Glutamatergic neuron (in vitro differentiated cells): ENCODE measurements at places on chromosomes 12 and 14. TPM values are rescaled to one million over a fixed set of nuclear protein-coding genes. Genes with fewer than 3 reads are reported as not detected.

Gene SDR9C7
- total RNA-seq: 0.39 TPM

Gene TAS2R13
- total RNA-seq: 2.0 TPM

Gene BTBD6
- total RNA-seq: 36.3 TPM

Gene KRT2
- not detected for total RNA-seq

Gene TMEM119
- 0.15 TPM for total RNA-seq

Gene SERPINA3
- total RNA-seq: not detected

Gene CAPZA3
- total RNA-seq: not detected

Gene CFAP251
- total RNA-seq: 2.8 TPM

Gene HAL
- total RNA-seq: not detected

Gene DLGAP5
- total RNA-seq: 8.2 TPM

Gene DEPDC4
- total RNA-seq: 2.0 TPM

Gene LYZ
- total RNA-seq: 0.37 TPM

Gene PRDM4
- total RNA-seq: 30.1 TPM

DNA sequence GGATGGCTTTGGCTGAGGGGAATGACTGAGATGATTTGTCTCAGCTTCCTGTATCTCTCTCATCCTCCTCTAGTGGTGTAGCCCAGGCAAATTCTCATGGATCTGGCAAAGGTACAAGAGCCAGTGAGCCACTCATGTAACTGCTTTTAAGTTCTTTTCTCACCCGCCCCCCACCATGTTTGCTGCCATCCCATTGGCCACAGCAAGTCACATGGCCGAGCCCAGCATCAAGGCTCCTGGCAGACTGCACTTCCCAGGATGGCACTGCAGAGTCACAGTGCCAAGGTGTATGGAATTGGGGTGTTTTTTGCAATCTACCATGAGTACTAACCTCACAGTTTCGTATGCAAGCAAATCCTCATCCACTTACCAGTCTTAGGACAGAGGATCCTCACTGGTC is 50.9 kb downstream of the CHST11 start:
- no peak for DNase-seq

- DNase-seq: no peak
These were observed 186.5 kb downstream of the CHST11 start for GRCh38 chr12:104643093-104643818.

GRCh38 chr14:33057585-33057984 is 118.9 kb downstream of the NPAS3 start:
- DNase-seq: no peak

DNA sequence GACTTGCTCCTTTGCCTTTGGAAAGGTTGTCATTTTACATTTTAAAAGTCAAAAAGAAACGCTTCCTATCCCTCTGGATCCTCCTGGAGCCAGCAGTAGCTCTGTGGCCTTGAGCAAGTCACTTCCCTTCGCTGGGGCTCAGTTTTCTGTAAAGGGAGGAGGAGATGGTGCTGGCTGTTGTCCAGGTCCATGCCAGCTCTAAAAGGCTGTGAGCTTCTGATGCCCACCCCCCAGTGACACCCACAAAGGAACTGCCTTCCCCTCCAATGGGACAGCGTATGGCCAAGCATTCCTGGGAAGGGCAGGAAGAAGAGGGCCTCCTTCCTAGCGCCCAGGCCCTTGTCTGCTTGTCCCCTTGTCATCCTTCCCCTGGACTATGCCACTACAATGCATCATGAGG is 81.5 kb downstream of the NTF3 start:
- no peak for DNase-seq

DNA sequence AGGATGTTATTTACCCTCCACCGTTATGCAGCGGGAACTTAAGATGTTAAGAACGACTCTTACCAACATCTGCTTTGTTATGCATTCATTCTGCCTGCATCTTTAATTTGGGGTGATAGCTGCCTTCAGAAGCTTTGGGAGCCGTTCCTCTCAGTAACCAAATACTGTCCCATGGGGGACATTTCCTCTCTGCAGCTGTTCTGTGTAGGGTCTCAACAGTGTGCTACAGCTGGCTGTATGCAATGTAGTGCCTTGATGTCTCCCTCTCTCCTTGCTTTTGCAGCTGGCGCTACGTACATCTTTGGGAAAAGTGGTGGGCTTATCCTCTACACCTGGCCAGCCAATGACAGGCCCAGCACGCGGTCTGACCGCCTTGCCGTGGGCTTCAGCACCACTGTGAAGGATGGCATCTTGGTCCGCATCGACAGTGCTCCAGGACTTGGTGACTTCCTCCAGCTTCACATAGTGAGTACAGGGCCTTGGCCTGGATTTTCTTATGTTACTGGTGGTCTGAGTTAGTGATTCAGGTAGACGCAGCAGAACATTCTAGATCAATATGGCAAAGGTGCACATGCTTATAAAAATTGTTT is 744.3 kb downstream of the DIO2 start:
- no peak for DNase-seq

GRCh38 chr14:45083617-45083975 is 320 bp upstream of the PRPF39 start:
- no peak for DNase-seq

- DNase-seq: no peak
These were observed 48.7 kb downstream of the LRIG3 start for GRCh38 chr12:58871556-58871955.

GRCh38 chr12:100555722-100556121 is 17.8 kb upstream of the GAS2L3 start:
- DNase-seq: no peak

GRCh38 chr12:132146098-132146497 is 1.8 kb downstream of the NOC4L start:
- DNase-seq: no peak

GRCh38 chr12:22453511-22453910 is 90.8 kb downstream of the C2CD5 start:
- no peak for DNase-seq
